ENCODE measurements at places on chromosomes 4 and X.
A peak's percentile ranks its signal among the peaks of the same experiment; 100 is the strongest.

DNA sequence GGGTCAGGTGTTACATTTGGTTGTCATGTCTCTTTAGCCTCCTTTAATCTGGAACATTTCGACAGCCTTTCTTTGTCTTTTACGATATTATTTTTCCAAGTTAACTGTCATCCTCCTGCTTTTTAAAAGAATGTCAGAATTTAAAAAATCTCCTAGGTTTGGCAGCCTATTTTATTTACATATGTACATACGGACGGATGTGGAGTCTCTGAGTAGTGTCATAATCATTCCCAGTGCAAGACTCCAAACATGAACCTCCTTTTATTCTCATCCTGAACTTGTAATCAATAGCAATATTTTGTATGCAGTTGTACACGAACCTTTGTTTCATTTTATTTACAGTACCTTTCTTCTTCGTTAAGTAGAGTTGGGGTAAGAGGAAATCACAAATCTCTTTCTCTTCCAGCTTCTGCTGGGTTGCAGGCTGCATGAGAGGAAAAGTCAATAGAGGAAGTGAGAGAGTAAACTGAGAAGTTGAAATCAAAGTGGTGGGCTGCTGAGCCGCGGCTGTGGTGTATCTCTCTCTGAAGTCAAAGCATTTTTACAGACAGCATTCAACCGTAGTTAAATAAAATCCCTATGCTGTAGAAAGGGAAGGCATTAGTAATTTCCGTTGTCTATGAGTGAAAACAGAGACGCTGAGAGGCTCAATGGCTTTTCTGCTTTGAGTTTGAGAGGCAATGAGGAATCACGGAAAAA lies 53.9 kb upstream of the RPS6KA3 start:
- DNase-seq: no peak

DNA sequence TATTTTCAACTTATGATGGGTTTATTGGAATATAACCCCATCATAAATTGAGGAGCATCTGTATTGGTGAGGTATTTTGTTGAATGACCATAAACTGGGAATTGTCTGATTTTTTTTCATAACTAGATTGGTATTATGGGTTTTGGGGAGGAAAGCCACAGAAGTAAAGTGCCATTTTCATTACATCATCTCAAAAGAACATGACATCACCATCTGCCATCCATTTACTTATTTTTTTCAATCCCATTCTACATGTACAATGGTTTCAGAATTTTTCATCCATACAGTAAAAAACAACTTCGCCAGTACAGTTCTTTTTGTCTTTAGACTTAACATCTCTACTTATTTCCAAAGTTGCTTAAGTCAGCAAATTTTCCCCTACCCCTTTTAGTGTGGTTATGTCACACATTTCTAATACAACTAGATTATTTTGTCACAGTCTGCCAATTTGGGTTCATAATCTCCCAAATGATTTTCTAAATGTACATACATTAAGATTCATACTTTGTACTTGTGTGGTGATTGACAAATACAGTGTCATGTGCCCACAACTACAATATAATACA lies 459.4 kb downstream of the IDS start:
- DNase-seq: no peak

- DNase-seq: no peak
Measured at GRCh38 chr4:155582971-155583437, 83.6 kb upstream of the GUCY1A1 start.

GRCh38 chr4:122827879-122828601 lies 1.4 kb downstream of the FGF2 start:
- DNase-seq: peak; percentile 57

GRCh38 chrX:105260291-105261043 lies 40.0 kb upstream of the TEX13A start:
- no peak for DNase-seq

GRCh38 chr4:168560184-168561180 lies 63.6 kb downstream of the PALLD start:
- DNase-seq: no peak

DNA sequence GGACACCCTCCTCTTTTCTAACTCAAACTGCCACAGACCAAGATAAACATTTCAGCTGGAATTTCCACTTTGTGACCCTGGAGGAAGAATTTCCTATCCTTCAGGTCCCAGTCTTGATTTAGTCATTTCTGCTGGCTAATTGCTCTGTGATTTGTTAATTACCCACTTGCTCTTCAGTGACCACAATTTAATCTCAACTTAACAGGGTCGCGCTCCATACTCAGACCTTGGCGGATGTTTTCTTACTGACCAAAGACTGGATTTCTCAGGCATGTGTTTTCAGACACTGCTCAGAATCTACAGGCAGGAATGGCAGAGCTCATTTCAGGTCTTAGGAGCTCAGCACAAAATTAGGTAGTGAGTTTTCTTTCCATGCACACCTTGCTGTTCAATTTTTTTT lies 188.9 kb downstream of the ASMT start:
- no peak for DNase-seq

- no peak for DNase-seq
Measured at GRCh38 chr4:80610845-80611677, 275.5 kb downstream of the CFAP299 start.
